NCI-H2029 (cell line): ENCODE measurements at places on chromosomes 6 and 20.

GRCh38 chr20:41786158-41786557, 168.0 kb upstream of the CHD6 start:
- no peak for DNase-seq

DNA sequence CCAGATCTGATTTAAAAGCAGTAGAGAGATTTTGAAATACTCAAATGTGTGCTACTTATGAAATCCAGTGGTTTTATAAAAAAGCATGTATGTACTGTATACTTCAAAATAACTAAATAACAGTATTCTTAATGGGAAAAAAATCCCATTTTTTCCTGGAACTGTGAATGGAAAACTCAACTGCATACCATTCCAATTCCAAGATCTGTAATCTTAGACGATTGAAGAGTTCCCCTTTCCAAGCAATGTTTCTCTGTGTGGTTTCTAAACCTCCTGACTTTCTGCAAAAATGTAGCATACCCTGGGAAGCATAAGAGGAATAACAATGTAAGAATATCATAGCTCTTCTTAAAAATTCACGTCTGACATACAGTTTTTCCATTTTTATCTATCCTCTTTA, 40.3 kb upstream of the HIVEP2 start:
- no peak for DNase-seq

DNA sequence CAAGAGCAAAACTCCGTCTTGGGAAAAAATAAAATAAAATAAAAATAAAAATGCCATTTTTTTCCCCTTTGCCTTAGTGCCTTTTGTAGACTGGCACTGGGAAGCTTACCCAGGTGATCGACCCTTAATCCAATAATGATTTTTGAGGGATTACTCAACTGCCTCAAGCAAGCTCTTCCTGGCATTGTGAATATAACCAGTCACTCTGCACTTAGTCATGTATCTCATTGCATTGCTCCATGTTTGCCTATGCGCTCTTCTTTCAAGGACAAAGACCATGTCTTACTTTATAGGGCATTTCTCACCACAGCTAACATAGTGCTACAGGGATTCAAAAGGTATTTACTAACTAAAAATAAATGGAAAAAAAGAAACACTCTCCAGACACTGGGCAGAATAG, 13.0 kb downstream of the GFOD1 start:
- DNase-seq = no peak

DNA sequence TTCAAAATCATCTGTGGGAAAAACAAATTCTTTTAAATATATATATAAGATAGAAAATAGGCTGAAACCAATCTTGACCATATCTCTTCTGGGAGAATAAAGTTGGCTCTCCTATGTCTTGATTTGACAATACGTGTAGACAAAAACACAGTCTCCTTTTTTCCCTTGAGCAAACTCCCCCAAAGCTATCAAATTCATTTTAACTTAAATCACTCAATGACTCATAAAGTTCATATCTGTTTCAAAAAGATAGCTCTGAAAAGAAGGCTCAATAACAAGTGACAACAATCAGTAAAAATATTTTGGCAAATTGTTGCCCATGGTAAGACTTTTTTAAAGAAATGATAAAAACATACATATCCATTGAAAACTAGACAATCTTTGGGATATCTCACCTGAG, 236.0 kb upstream of the TENT5A start:
- DNase-seq = no peak

DNA sequence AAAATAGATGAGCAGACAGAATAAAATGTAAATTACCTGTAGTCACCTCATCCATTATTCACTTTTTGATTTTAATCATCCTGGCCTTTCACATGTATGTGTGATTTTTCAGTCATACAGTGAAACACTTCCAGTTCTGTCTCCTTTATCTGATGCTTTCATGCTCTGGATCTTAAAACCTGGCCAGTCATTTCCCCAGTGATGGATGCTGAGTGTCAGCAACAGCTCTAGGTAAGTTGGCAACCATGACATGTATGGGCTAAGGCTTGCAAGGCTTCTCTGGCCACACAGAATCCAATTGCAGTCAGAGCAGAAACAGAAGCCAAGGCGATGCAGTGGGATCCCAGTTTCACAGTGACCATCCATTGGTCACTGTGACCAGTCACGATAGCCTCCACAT, 35.8 kb downstream of the FBXO9 start:
- no peak for DNase-seq

DNA sequence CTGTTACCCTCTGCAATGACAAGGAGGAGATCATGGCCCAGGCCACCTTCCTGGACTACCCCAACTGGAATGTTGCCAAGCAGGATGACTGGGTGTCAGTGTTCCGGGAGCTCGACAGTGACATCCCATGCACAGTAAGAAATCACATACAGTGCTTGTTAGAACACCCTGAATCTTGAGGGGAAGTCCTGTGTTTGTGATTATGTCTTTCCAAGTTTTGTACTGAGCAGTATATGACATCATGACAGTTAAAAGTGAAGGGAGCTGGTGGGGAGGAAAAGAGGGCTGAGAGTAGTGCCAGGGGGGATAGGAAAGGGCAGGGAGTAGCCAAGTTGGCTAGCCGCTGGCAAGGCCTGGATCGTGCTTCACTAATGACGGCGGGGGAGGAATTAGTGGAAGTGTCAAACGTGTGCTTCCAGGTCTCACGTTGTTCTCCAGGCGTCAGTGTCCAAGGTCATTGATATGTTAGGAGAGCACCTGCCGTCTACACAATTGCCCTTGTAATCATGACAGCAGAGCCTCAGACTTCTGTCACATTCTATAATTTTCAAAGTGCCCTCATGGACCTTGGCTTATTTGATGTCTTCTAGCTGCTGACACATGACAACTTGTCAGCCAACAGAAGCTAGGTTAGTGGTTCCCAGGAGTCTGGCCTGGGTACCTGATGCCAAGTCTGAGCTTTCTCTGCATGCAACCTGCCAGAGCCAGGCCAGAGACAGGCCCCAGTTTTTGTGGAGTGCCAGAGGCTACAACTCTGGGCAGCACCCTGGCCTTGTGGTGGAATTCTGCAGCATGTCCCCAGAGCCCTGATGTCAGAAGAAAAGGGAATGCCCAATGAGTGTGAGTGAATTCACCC, 18.8 kb downstream of the CFAP61 start:
- DNase-seq = no peak

DNA sequence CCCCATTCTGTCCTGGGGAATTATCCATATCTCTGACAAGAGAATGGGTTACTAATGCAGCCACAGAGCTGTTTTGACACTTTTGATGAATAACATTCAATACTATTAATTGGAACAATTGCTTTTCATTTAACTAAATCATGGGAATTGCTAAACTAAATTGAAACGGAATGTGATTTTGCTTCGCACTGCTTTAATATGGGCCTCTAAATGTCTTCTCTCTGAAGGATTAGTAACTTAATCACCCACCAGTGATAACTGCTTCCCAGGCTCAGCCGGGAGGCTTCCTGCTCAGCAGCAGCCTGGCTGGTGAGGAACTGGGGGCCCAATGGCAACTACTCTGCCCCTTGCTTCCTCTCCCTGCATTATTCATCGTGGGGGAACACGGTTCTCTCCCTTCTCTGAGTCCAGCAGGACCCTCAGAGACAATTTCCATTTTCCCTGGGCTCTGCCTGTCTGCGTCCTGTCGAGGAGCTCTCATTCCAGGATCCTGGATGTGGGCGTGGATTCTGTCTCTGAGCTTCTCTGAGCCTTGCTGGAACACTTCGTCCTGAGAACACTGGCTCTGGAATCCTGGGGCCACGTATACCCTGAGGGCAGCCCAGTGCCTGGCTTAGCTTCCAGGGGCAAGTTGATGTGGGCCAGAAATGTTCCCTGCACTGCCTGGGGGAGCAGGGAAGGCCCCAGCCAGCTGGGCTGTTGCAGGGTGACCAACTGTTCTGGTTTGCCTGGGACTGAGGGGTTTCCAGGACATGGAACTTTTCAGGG, 308.9 kb downstream of the DHX35 start:
- no peak for DNase-seq

GRCh38 chr20:23146181-23146580, 60.1 kb upstream of the CD93 start:
- DNase-seq = no peak

DNA sequence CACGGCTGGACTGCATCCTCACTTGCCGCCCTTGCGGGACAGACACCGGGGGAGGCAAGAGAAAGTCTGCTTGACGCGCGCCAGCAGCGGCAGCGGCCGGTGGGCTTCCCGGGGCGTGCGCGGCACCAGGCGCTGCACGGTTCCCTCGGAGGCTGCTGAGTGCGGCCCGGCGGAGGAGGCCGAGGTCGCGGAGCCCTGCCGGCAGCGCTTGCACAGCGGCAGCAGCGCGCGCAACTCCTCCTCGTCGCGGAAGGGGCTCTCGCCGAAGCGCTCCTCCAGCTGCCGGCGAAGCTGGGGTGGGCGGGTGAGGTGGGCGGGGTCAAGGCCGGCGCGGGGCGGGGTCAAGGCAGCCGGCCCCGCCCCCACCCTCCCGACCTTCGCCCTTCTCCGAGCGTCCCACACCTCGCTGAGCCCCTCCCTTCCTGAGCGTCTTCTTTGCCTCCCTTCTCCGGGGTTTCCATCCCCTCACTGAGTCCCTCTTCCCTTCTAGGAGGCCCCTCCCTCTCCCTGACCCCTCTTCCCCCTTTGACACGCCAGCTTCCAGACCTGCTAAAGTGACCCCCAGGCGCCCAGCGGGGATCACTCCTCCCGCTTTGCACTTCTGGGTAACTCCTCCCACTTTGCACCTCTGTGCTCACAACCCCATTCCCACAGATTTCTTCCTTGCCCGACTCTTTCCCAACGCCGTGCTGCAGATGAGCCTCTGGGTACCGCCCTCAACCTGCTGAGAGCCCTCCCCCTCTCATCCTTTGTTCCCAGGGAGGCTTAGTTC, 8.8 kb downstream of the DUSP15 start:
- DNase-seq = peak; percentile 79

GRCh38 chr20:48406912-48407340, 420.9 kb downstream of the PREX1 start:
- DNase-seq = no peak
